ENCODE measurements at places on chromosomes 6 and 20. TPM values are rescaled to one million over a fixed set of nuclear protein-coding genes. Genes with fewer than 3 reads are reported as not detected.

DNA sequence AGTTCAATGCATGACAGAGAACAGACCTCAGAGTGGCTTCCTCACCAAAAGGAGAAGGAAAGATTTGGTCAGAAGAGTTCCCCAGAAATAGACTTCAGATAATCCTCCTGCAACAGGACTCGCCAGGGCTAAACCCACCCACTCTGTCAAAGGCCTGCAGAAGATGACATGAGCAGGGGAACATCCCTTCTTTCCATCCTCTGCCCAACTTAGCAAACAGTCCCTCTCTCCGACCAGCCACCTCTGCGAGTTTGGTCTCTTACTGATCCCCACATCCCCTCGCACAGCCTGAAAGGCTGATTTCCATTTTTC is 7.5 kb downstream of the NFATC2 start:
- no peak for DNase-seq

DNA sequence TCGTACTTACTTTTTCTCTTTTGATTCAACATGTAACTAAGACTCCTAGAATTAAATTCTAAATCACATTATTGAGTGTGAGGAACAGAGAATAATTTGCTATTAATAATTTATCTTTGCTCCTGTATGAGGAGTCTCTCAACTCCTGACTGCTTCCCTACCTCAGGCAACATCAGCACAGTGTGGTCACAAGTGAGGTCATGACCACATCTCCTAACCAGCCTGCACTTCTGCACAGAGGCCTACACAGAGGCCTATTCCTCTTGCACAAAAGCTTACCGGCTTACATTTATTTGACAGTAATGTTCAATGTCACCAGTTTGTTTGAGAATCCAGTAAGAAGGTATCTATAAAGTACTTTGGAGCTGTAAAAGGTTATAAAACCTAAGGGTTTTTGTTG is 637.4 kb upstream of the MARCKS start:
- DNase-seq = no peak

DNA sequence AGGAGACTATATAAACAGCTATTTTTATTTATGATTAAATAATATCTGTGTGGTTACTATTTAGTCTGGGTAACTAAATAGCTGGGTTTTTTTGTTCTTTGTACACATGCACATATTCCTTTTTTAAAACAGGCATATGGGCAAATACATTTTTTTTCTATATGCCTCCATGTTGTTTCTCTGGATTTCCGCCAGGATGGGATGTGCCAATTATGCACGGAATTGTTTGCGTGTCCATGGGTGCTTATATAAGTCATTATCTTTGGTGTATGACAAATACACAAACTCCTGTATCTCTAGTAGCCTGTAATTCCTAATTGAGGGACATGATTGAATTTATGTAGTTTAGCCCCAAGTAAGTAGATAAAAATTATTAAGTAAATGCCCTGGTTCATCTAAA is 226.9 kb downstream of the BCKDHB start:
- DNase-seq = no peak

Gene PGBD1
- 19.2 TPM for total RNA-seq

Gene PTK7
- total RNA-seq = 16.7 TPM

Gene MEI4
- 0.82 TPM for total RNA-seq
